ENCODE measurements at places on chromosomes 11 and 22.

DNA sequence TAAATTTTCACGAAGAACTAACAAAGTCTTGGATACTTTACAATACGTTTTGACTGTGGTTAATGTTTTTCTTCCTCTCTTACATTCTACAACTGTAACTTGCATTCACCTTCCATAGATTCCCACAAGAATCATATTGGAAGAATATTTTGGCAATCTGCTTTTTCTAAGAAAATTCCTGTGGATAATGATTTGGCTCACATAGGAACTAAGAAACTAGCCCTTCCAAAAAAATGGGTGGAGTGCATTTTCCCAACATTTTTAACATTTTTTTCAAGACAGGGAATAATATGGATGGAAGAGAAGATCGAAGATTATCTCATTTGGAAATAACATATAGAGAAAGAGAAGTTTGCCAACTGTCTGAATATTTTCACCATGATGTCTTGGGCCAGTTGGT lies 256.9 kb upstream of the POU2AF2 start:
- DNase-seq: no peak

GRCh38 chr22:46405901-46406300 lies 70.4 kb downstream of the TRMU start:
- DNase-seq: no peak

- no peak for DNase-seq
Measured at GRCh38 chr22:21819183-21819770, 48.2 kb downstream of the MAPK1 start.

GRCh38 chr22:19723232-19723982 lies at the start of gene GP1BB:
Gene GP1BB, plus strand, starts transcription at chr22:19723539. Its CDS starts 31 bp downstream, at chr22:19723570.
- peak; percentile 23 for DNase-seq

DNA sequence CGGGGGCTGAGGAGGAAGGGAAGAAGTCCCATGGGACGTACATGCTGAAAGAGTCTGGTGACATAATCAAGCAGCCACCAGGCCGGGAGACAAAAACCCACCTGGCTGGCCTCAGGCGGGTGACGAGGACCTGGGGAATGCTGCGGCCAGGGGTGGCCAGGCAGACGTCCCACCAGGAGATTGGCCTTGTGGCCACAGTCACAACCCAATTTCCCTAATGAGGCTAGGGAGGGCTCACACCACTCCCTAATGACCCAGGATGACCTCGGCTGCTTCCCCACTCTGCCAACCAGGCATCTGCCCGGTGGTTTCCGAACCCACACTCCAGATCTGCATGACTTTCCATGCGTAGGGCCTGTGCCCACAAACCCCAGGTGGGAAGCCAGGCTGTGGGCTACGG lies 66.9 kb downstream of the SCUBE1 start:
- DNase-seq: no peak

GRCh38 chr11:117009905-117010605 lies 88.2 kb downstream of the SIK3 start:
- DNase-seq: no peak

DNA sequence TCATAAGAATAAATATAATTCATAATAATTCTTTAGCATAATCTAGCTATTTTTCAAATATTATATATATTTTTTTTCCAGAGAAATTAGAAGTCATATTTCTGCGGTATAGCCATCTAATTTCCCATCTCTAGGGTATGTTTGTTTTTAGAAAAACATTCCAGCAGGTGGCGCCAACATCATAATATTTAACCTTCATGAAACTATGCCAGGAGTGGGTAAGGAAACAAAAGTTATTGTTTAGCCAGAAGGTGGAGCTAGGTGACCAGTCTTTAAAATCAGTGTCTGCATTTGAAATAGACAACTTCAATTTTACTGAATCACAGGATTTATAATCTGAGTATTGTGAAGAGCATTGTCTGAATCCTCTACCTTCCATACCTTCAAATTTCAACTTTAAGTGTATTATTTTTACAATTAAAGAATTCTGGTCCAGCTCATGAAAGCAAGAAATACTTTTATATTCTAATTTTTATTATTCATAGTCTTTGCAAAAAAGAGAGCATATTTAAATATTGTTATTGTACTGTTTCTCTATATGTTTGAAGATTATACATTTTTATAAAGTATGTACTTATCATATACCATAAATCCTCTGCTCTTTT lies 15.7 kb upstream of the CCDC179 start:
- DNase-seq: peak; percentile 10

DNA sequence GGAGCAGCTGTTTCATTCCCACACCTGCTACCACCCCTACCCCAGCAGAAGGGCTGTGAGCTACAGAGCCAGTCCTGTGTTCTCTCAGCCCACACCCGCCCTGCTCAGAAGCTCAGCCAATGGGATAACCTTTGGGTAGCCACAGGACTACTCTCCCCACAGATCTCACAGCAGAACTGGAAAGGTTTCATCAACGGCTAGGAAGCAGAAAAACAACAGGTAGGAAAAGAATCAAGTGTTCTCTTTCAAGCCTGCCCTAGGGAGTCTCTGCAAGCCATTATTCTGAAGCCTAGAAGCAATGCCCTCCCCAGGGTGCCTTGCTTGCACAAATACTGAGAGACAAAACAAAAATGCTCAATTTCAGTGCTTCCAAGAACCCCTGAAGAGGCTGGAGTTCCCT lies 77.2 kb downstream of the TMPRSS5 start:
- no peak for DNase-seq

DNA sequence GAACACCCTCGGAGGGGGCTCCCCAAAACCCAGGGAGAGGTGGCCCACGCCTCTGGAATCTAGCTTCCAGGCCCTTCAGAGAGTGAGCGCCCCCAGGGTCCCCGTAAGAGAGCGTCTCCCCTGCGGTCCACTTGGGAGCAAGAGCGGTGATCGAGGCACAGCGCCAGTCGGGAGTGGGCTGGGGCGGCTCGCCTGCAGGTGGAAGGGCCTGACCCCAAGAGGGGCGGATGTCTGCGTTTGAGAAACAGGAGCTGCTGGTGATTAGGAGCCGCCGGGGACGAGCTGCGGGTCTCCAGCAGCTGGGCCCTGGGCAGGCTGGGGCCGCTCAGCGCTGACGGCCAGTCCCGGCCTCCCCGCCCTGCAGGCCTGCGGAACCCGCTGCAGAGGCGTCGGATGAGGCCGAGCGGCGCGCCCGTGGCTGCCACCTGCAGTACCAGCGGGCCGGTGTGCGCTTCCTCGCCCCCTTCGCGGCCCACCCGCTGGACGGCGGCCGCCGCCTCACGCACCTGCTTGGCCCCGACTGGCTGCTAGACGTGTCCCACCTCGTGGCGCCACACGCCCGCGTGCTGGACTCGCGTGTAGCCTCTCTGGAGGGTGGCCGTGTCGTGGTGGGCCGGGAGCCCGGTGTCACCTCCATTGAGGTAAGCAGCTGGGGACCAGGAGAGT lies 10.0 kb downstream of the TMEM132A start:
- no peak for DNase-seq

DNA sequence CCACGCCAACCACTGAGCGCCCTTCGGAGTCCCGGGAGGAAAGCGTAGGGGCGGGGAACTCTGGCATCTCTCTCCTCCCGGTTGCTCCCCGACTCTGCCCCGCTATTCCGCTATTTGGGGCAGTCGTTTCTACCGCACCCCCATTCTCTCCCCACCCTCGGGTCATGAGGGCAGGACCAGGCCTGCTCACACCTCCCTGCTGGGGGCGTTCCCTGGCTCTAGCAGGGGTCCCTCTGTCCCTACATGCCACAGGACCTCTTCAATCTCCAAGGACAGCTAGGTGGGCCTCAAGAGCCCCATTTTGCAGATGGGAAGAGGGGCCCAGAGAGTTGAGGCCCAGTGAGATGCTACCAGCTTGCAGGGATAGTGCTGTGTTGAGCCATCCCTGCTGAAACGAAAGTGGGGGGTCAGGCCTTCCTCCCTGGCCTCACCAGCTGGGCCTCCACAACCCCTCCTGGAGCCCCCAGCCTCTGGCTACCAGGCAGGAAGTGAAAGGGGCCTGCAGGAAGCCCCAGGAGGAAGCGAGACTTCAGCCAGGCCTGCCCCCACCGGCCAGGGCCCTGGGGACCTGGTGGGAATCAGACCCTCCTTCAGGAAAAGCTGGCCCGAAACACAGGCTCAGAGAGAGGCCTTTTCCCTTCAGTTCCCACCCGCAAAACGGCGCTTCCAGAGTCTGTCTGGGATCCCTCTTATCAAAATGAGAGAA lies 5.5 kb upstream of the SHISA8 start:
- DNase-seq: no peak

GRCh38 chr22:27537501-27537900 lies 264.1 kb downstream of the MN1 start:
- DNase-seq: no peak

DNA sequence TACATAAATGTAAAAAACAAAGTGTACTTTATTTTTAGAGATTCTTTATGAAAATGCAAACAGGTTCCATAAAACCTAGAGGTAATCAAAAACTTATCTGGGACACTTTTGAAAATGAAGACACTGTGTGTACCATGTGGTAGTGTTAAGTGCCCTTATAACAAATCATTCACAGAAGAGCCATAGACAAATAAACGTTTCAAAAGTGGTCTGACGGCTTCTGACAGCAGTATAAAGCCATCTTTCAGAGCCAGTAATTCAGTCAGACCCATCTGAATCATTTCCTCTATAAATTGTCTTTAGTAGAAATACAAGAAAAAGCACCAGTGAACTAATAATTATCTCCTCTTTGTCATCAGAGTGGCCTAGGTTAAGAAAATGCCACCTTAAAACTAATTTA lies 100.0 kb downstream of the PAX6 start:
- DNase-seq: no peak

DNA sequence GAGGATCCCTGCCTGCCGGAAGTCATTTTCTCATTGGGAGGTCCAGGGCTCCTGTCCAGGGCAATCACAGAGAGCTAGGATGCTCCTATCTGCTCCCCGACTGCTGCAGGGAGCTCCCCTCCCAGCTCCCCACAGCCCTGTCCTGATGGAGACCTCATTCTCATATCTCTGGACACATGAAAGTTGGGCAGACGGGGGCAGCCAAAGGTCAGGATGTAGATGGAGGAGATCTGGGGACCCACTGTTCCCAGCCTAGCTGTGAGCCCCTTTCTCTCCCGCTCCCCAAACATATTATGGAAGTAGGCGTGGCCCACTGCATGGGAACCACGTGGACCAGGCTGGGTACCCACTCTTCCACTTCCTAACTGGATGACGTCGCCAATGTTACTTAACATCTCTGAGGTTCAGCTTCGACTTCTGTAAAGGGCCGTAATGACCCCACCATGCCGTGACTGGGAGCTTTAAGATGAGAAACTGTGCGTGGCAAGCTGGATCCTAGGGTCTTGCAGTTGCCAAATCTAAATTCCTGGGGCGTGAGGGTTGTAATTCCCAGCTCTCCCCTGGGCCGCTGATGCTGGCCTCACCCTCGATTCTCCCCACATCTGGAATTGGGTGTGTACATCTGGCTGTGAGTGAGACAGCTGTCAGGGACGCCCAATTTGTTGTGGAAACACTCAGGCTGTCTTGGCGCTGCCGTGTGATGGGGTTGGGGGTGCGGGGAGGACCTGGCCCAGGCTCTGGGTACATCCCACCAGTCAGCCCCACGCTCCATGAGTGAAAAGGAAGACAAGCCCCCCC lies 1.8 kb downstream of the CDC42EP2 start:
- no peak for DNase-seq

DNA sequence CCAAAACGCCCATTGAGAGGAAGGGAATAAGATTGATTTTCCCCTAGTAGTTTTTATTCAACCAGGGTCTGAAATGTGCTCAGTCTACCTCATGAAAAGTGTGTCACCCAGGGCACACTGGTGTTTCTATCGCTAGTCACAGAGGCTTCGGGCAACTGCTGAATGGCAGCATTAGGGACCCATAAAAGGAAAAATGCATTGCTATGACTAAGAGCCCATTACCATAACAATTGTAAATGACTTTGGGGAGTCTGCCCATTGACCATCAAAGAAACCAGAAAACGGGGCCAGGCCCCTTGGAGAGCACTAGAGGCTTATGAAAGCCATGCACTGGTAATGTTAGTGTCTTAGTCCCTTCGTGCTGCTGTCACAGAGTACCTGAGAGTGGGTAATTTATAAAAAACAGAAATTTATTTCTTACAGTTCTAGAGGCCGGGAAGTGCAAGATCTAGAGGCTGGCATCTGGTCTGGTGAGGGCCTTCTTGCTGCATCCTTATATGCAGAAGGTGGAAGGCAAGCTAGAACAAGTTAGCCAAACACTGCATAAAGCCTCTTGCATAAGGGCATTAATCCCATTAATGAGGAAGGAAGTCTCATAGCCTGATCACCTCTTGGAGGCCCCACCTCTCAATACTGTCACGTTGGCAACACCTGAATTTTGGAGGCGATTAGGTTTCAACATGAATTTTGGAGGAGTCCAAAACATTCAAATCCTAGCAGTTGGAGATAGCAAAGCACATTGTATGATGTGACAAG lies 306.7 kb downstream of the ST3GAL4 start:
- no peak for DNase-seq

- DNase-seq: no peak
Measured at GRCh38 chr22:47059701-47060161, 297.3 kb downstream of the TBC1D22A start.

- DNase-seq: no peak
Measured at GRCh38 chr11:8621147-8621546, 27.1 kb upstream of the STK33 start.

DNA sequence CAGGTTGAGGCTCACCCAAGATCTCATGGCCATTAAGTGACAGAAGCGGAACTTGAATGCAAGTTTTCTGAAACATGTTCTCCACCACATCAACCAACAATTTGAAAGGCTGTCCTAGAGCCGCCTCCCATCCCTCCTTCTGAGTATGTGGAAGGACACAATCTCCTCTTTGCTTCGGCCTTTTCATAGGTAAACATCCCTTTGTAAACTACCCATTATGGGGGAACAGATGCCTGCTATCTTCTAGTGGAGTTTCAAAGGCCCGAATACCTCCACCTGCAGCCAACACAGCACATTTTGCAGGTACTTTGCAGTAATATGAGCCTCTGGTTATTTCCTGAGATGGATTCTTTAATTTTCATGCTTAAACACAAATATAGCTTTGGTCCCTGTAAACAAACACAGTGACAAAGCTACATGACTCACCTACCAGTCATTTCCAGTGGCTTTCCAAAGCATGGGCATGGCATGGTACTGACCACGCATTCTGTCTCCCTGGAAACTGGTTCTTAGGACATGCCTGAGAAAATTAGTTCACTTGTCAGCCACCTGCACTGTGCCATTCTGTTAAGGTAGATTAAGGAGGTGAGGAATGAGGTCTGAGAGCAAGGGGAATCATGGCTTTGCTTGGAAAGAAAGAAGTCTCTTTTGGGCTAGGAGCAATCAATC lies 60.2 kb downstream of the EHF start:
- no peak for DNase-seq

- DNase-seq: no peak
Measured at GRCh38 chr11:126925321-126926093, 75.1 kb downstream of the KIRREL3 start.

Data from stimulated activated CD4-positive, alpha-beta T cell treated with anti-CD3 and anti-CD28 coated beads, Interleukin-15, amount 100 ng/mL, for 1 hour (primary cell).